GM23248 (cell line): ENCODE measurements at places on chromosomes 1 and 21. TPM values are rescaled to one million over a fixed set of nuclear protein-coding genes. Genes with fewer than 3 reads are reported as not detected.

DNA sequence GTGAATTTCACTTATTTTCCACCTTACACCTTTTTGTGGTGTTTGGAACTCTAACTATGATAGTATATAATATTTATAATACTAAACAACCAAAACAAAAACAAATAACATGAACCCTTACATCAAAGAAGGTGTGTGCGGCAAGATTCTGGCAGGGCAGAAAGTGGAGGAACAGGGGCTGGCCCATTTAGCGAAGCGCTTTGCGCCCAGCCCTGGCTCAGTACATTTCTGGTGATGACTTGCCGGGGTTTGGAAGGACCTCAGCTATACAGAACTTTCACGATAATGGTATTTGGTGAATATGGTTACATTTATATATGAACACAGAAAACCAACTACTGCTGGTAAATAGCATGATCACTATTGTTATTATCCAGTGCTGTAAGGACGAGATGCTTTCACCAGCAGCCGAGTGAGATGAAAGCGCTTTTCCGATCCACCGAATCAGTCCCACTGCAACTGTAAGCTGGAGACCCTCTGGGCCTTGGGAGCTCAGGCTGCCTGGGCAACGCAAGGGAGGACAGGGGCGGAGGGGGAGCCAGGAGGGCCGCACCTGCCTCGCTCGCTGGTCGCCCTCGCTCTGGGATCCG is 63.9 kb downstream of the CD247 start:
- DNase-seq, result no peak

GRCh38 chr21:46483300-46484295 is 24.9 kb downstream of the DIP2A start:
- DNase-seq, result peak; percentile 38

GRCh38 chr1:91944087-91944486 is 5.1 kb upstream of the BRDT start:
- DNase-seq, result no peak

GRCh38 chr1:112504001-112504660 is 4.6 kb upstream of the WNT2B start:
- no peak for DNase-seq

- DNase-seq, result peak; percentile 24
Observed at GRCh38 chr1:7104339-7104738, 319.1 kb downstream of the CAMTA1 start.

DNA sequence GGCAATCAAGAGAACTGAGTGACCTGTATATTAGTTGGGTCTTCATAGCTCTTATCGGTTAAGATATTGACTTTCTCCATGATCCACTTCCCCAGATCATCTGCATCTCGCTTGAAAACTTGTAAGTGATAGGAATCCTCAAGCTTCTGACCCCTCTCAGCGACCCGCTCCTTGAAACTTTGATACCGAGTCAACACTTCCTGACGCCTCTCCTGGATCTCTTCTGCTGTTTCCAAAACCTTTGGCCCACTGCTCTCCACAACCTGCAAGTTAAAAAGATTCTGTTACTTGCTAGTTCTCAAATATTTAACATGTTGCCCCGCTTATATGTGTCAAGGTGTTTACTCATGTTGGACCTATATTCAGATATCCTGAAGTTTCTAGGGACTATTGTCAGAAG is 1.4 kb downstream of the SPTA1 start:
- DNase-seq, result no peak

Gene S100A16
- 801 and 826 TPM in 2 replicates for polyA plus RNA-seq

Gene GJB5
- 0.23 and 0.33 TPM in 2 replicates for polyA plus RNA-seq

Gene FAM131C
- polyA plus RNA-seq, result 1.3 and 1.8 TPM in 2 replicates
